ENCODE measurements at places on chromosomes 2 and 18.
A peak's percentile ranks its signal among the peaks of the same experiment; 100 is the strongest.

DNA sequence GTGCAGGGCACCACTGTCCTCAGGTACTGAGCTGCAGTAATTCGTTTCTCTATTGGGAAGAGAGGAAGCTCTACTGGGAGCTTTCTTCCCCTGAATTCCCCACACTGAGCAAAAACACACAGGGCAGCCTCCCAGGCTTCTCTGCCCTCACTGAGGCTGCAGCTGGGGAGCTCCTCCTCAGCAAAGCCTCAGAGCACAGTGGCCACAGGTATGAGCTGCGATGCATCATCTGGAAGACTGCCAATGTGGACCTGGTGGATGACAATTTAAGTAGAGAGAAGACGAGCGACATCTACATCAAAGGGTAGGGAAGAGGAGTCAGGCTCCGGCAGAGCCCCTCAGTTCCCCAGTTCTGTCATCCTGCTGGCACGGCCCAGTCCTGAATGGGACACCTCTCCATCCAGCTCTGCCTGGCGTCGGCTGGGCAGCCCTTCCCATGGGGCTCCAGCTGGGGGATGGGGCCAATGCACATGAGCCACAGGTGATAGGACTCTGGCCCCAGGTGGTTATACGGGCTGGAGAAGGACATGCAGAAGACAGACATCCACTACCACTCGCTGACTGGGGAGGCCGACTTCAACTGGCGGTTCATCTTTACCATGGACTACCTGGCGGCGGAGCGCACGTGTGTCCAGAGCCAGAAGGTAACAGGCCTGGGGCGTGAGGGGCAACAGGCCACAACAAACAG is 37.6 kb downstream of the LMAN2L start:
- DNase-seq, result no peak

DNA sequence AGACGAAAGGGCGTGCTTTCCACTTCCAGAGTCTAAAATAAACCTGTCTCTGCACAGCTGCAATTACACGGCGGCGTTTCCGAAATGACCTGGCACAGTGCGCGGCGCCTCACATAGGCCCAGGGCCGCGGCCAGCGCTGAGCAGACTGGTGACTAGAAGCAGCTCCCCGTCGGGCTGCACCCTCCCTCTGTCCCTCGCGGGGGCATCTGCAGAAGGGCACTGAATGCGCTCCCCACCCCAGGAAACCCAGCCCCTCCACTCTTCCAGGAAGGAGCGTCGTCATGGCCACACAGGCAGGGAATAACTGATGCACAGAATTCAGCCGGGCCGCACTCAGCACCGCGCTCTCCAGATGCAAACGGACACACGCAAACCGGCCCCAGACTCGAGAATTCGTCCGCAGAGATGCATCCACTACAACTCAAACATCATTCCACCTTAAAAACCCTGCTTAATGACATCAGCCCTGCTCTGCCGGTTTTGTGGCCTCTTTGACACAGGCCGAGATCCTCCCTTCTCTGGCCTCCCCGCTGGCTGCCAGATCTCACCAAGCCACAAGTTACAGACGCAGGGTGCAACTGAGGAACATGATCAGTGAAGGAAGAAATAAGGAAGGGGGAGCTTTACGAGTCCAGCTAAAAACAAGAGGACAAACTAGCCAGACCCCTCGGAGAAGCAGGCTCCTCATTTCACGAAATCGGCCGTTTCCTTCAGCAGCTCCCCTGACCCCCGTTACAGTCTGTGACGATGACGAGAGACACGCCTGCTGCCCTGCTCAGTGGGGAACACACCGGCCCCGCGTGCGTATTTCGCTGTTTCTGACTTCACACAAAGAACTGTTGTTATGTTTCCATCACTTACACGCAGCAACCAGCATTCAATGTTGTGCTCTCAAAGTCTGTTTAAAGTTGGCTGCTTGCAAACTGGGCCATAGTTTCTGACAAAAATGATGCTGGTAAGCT is 40.2 kb downstream of the MBP start:
- DNase-seq, result no peak

DNA sequence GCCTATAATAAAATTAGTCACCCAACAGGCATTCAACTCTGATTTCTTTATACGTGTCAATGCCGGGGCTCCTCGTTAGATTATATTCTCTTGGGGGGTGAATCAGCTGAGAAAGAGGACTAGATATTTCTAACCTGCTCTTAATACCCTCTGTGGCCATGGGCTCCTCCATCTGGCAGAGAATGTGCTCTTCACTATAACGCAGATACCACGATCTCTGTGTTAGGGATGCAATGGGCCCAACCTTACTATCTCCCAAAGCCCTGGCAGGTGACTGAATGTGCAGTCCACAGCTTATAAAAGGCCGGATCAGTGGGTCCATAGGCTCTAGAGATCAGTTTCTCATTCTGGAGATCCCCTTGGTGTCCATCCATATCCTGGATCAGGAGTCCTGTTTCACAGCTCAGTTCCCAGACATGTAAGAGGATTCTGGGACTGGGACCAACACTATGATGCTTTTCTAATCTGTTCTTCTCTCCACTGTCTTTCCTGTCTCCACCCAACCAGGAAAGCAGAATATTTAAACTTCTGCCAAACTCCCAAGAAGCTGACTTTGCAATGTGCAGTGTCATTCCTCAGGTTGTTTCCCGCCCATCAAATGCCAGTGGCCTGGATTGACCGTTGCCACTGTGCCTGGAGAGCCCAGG is 71.4 kb upstream of the CELF4 start:
- DNase-seq, result no peak

DNA sequence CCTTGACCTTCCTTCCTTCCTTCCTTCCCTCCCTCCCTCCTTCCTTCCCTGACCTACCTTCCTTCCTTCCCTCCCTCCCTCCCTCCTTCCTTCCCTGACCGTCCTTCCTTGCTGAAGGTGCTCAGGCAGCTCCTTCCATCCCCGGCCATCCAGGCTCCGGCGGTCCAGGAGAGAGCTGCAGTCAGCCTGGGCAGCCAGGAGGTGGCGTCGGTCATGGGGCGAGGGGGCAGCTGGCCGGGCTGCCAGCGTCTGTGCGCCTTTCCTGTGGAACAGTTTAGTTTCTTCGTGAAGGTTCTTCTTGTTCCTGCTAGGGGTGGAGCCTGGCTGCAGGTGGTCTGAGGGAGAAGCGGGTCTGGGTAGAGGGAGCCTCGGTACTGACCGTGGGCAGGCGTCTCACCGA is 15.7 kb downstream of the GPR35 start:
- peak; percentile 58 for DNase-seq

GRCh38 chr2:16126517-16127275 is 186.3 kb downstream of the MYCN start:
- DNase-seq, result no peak

DNA sequence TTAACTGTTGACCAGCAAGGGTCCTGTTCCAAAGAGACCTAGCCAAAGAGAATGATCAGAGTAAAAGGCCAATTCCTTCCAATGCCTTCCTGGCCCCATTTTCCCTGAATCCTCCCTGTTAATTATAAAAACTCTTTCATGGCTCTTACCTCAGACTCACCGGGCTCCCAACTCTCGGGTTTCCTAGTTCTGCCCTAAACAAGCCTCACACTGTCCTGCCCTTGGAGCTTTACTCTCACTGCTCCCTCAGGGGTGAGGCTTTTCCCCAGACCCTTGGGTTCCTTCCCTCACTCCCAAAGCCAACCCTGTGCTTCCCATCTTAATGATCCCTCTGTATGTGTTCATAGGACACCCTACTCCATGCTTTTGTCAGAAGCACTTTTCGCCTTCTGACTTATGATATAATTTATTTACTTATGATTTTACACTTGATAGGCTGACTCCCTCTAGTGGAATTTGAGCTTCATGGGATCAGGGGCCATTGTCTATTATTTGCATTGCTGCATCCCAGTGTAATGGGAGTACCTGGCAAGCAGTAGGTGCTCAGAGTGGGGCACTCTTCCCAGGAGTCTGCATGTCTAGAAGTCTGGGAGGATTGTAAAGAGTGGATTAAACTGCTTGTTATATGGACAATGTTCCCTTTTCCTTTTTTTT is 29.9 kb upstream of the ZNG1B start:
- peak; percentile 60 for DNase-seq

DNA sequence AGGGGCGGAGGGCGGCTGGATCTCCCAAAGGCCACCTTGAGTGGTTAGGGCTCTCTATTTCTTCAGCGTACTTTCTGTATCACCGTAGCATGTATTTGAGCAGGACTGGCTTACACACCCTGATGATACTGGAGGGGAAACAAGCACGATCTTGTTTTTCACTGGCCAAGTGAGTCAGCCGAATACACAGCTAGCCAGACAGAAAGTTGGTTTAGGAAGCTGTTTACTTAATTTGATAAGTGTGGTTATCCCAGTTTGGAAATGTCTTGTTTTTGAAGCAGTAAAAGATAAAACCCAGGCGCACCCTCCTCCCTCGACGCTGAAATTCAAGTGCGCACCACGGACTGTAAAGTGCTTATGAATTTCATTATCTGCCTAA is 582 bp downstream of the RIOK3 start:
- DNase-seq, result peak; percentile 35

GRCh38 chr18:58896734-58897508 is 32.2 kb downstream of the ZNF532 start:
- DNase-seq, result no peak

DNA sequence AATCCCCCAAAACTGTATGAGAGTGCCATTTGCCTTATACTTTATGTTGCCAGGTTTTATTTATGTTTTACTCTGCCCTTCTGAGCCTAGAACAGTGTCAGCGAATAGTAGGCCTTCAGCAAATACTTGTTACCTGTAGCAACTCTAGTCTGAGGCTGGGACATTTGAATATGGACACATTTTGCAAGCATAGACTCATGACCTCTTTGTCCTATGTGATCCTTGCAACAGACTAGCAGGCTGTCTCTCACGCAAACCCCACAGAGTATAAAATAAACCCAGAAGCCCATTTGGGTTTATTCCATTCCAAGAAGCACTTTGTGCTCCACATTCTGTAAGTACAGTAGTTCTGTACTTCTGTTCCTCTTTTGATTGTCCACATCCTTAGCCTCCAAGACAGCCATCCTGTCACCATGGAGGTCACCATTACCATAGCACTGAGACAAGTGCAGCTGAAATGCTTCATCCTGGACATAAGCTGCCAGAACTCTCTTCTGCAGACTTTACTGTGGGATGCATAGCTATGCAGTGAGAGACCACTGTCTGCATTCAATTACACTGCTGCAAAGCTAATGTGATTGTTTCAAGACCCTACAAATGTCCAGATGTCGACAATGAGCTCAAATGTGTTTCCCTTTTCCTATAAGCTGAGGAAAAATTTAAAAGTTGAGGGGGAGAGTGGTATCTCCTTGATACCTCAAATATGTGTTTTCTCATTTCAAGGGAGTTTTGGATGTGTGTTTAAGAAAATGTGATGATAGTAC is 425.7 kb downstream of the PID1 start:
- DNase-seq, result no peak

All from hematopoietic multipotent progenitor cell treated with erythropoietin and hydrocortisone succinate and interleukin-3 and kit ligand, for 4 days (in vitro differentiated cells).